Left renal cortex interstitium (tissue), 4 donors: ENCODE measurements at places on chromosomes 4 and X.

GRCh38 chr4:14157262-14157661 is 529.7 kb upstream of the BOD1L1 start:
- no peak for DNase-seq

- peak; percentile 50 for DNase-seq
Measured at GRCh38 chr4:138938366-138938690, 77.3 kb upstream of the NOCT start.

GRCh38 chrX:2548711-2549423 is 48.1 kb upstream of the DHRSX start:
- no peak for DNase-seq

GRCh38 chr4:122167369-122167768 is 15.2 kb downstream of the BLTP1 start:
- DNase-seq = no peak

DNA sequence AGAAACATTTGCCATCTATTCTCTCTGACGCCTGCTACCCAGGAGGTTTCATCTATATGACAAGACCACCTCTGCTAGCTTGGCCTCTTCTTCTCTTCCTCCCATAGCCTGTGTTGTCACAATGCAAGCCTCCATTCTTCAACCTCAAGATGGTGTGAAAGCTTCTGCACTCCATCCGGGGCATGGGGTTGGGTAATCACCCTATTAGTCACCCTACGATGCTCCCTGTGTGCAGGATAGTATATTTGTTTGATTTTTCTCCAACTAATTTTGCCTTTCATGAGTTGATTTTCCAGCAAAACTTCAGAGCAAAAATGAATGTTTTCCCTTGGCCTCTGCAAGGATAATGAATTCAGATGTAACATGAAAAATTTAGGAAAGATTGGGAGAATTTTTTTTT is 128.0 kb upstream of the STS start:
- no peak for DNase-seq

DNA sequence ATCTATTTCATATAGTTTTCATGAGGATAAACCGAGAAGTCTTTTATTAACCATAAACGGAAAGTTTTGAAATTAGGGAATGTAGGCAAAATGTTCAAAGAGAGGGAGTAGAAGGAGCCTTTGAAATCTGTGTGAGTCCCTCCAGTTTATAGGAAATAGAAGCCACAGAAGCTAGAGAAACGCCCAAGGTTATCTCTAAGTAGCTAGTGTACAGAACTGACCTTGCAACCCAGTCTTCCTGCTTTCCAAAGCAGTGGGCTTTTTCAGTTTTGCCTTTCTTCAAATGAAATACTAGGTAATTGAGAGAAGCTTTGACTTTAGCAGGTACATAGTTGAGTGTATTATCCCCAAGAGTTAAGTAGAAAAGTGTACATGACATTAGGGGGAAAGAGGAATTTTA is 39.4 kb downstream of the STIM2 start:
- no peak for DNase-seq

GRCh38 chr4:102828497-102828808 is 1.1 kb upstream of the UBE2D3 start:
- DNase-seq = no peak
